ENCODE measurements at places on chromosomes 4 and X.

DNA sequence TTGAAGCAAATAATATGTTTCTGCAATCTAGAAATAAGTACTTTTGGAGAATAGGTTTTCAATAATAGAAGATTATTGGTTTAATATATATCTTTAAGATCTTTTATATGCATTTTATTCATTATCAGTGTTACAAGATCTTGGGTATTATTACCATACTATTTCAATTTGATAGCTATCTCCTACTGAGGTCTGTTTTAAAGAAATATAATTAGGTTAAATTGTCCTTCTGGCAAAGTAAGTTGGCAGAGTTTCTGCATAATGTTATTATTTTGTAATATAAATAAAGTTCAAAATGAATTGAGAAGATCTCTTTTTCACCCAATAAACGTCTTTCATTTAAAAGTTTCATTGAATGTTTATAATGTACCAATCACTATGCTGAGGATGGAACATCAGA lies 443.7 kb downstream of the FAT4 start:
- DNase-seq = no peak

DNA sequence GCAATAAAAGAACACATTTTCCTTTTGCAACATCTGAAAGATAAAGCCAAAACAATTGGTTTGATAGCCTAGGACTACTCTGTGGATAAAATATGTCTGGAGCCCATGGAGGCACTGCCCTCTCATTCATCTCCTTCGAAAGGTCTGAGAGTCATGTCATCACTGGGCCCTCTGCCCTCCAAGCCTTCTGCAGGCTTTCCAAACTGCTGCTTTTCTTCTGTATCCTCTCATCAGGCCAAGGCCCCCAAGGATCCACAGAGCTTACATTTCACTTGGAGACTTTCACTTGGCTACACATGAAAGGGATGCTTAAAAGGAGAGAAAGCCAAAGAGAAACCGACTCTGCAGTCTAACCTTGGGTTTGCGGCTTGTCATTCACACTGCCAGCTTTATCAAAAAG lies 109.9 kb downstream of the SH3RF1 start:
- no peak for DNase-seq

DNA sequence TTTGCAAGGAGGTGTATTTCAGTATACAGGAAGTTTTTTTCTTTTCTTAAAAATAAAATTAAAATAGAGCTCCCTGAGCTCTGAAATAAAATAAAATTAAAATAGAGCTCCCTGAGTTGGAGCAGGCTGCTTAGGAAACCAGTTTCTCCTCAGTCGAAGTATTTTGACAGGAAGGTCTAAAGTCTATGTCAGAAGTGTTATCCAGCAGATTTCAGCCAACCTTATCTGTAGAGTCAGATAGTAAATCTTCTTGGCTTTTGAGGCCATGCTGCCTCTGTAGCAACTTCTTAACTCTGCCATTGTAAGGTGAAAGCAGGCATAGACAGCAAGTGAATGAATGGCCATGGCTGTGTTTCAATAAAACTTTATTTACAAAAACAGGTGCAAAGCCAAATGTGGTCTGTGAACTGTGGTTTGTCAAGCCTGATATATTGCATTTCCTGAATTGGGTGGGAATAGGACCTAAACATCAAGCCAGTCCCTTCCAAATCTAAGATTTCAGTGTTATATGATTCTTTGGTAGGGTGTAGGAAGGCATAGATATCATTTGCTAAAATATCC lies 9.5 kb upstream of the KLKB1 start:
- no peak for DNase-seq

GRCh38 chr4:48255072-48255958 lies 14.3 kb downstream of the TEC start:
- DNase-seq = no peak

- no peak for DNase-seq
Observed at GRCh38 chr4:120692964-120693363, 229.6 kb downstream of the PRDM5 start.

DNA sequence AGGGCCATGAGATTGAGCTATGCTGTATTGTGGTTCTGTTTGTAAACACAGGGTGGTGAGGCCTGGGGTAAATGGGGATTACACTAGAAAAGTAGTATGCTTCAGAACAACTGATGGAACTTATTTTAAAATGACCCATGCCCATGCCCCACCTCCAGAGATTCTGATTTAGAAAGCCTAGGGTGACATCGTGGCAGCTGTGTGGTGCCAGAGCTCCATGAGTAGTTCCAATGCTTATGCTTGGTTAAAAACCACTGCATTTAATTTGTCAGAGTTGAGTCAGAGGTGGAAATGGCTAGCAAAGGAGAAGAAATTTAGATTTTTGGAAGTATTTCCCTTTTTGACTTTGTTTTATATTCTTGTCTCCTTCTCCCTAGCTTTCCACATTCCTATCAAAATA lies 63.4 kb upstream of the PDE5A start:
- DNase-seq = no peak

DNA sequence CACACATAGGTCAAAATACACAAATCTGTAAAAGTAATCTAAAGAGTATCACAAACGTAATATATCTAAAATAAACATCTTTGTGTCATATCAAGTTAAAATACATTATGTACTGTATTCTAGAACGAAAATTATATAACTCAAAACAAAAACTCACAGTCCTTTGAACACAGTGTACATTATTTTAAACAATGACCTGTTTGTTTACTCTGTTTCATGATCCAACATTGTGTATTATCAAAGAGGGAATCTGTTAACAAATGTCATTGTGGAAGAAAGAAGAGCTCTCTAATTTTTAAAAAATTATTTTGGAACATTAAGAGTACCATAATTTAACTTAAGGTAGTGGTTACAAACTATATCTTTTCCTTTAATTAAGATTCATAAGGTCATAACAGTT lies 144.1 kb downstream of the FRYL start:
- no peak for DNase-seq

- no peak for DNase-seq
Observed at GRCh38 chr4:104973708-104974107, 173.0 kb upstream of the TET2 start.

- DNase-seq = no peak
Observed at GRCh38 chr4:134202166-134202956, 772 bp upstream of the PABPC4L start.

GRCh38 chrX:63349307-63349706 lies 1.8 kb downstream of the SPIN4 start:
- DNase-seq = no peak

DNA sequence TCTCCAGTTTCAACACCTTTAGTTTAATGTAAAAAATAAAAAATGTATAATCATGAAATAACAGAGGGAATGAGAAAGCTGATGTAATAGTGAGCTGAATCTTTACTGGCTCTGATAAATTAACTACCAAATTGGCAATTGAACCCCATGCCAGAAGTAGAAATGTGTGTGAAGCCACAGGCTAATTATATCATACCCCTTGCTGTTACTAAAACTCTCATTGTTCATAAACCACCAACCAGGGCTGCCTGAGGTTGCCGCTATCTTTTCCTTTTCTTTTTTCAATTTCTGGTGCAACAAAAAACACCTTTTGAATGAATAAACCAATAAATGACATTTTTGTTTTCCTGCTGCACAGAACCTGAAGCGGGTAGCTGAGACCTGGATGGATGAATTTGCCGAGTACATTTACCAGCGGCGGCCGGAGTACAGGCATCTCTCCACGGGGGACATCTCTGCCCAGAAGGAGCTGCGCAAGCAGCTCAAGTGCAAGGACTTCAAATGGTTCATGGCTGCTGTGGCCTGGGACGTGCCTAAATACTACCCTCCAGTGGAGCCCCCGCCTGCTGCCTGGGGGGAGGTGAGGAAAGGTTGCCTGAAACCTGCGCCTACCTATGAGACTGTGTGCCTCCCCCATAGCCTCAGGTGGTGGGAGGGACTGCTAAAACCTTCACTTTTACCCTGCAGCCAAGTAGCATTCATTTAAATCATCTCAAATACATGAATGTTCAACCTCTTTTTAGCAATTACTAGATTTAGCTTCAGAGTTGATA lies 216.7 kb upstream of the GALNT7 start:
- DNase-seq = no peak

DNA sequence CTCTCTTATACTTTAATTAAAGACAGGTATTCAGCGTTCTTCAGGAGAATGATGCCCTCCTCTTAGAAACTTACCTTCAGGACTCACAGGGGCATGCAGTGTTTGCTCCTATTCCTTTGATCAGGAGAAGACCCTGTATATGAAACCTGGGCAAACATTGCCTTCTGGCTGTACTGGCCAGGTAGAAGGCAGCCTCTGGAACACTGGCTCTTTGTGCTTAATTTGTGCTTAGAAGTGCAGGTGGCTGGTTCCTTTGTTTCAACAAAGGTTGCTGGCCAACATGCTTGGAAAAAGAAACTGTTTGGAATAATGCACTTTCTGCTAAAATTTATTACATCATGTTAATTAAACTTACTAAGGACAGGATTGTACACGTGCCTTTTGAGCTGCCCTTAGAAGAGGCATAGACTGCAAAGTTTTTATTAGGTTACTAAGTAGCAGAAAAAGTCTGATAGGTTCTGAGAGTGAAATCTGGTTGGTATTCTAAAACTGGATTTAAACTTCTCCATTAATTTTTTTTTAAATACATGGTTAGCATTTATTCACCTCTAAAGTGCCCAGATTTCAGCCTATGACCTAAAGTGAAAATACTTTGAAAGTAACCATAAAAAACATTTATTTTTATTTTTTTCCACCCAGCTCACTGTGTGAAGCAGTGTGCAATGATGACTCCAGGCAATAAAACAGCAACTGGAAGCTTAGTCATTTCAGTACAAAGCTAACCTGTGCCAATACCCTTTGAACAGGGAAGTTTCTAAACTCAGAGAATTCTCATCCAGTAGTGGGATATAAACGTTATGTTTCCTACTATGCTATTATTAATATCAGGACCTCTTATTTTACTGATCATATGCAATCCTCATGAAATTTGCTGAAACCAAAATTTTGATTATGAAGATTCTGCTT lies 11.3 kb downstream of the RASSF6 start:
- no peak for DNase-seq

- no peak for DNase-seq
Observed at GRCh38 chr4:85995361-85995760, 364.5 kb downstream of the MAPK10 start.
